ENCODE measurements at places on chromosomes 12 and 14.

DNA sequence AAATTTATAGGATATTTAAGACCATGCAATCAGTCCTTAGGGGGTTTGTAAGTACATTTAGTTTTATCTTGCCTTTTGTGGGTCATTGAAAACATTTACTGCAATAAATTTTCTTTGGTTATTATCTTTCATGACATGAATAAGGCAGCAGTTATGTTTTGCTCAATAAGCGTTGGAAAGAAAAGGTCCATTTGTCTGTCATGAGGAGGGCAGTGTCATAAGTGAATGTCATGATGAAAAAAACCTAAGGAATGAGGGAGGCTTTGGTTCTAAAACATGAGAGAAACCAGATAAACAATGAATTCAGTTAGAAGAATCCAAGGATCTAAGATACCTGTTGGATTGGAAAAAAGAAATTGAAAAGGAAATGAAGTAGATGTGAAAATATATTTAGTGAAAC lies 209.4 kb downstream of the NAV3 start:
- no peak overlapping the region for H3K27ac ChIP-seq
- DNase-seq = no peak
- H3K4me3 ChIP-seq = no peak overlapping the region
- H3K36me3 ChIP-seq = no peaks in the 10 kb centered on the region

DNA sequence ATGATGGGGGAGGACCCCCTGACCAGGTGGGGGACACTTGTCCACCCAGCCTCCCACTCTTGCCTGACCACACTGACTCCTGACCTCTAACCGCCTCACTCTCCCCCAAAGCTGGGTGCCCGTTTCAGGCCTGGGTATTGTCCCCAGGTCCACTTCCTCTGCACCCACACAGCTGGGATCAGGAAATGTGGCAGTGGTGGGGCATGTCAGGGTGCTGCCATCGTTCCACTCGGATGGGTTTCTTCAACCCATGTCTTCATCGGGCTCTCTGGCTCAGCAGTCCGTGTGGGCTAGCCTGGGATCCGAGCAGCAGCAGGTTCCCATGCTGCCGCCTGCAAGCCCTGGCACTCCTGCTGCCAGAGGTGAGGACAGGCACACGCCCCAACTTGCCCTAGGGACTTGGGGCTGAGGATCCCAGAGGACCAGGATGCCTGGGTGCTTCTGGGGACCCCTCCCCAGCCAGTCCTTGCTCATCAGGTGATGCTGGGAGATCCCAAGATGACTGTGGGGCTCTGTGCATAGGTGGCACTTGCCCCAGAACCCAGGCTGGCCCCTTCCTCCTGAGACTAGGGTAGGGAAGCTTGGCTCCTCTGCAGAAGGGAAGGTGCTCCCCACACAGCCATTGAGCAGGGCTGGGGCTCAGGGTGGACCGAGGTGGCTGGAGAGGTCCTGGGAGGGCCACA lies 2.9 kb upstream of the CLBA1 start:
- no peak overlapping the region for H3K4me3 ChIP-seq
- H3K27ac ChIP-seq = no peak overlapping the region
- no peak for DNase-seq
- H3K36me3 ChIP-seq = no peaks in the 10 kb centered on the region
- peaks cover 21% of the 10 kb centered on the region for H3K27me3 ChIP-seq

- H3K27ac ChIP-seq = no peak overlapping the region
- no peaks in the 10 kb centered on the region for H3K4me1 ChIP-seq
- DNase-seq = no peak
- no peak overlapping the region for H3K4me3 ChIP-seq
- no peaks in the 10 kb centered on the region for H3K36me3 ChIP-seq
- no peaks in the 10 kb centered on the region for H3K27me3 ChIP-seq
These were observed 251.4 kb downstream of the MSRB3 start for GRCh38 chr12:65529771-65530435.

GRCh38 chr12:65595016-65595560 lies 229.2 kb upstream of the HMGA2 start:
- DNase-seq = peak; percentile 51
- H3K4me3 ChIP-seq = peak overlapping the region; percentile 50
- no peaks in the 10 kb centered on the region for H3K27me3 ChIP-seq

DNA sequence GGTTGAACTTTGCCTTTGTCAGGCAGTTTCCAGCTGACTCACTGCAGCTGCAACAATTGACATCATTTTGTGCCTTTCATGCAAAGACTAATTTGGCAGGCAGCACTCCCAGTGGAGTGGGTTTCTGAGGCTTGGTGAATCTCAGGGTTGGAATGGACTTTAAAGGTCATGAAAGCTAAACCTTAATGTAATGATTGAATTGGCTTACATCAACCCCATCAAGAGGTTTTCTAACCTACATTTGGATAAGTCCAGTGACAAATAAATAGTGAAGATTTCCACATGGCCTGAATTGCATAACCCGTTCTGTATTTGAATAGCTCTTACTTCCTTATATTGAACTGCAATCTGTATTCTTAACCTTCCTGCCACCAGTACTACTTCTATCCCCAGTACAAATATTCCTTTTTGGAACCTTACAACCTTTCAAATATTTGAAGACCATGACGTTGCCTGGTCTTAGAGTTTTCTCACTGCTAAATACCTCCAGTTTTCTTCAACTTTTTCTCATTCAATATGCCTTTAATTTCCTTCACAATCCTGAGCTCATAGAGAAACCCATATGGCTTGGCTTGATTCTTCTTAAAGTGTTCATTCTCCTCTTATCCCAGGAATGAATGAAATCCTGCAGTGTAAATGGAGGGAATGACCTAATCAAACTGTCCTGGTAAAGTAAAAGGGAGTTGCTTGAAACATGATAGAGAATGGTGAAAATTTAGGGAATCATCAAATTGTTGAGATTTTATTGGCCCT lies 168.1 kb upstream of the NOVA1 start:
- H3K4me1 ChIP-seq = no peaks in the 10 kb centered on the region
- DNase-seq = no peak
- H3K4me3 ChIP-seq = no peak overlapping the region
- H3K27ac ChIP-seq = no peak overlapping the region
